ENCODE measurements at places on chromosomes 6 and 20.

- no peak for DNase-seq
Measured at GRCh38 chr6:112946051-112946450, 598.9 kb downstream of the RFPL4B start.

GRCh38 chr20:52484438-52484837 lies 292.9 kb upstream of the ZFP64 start:
- DNase-seq, result no peak

DNA sequence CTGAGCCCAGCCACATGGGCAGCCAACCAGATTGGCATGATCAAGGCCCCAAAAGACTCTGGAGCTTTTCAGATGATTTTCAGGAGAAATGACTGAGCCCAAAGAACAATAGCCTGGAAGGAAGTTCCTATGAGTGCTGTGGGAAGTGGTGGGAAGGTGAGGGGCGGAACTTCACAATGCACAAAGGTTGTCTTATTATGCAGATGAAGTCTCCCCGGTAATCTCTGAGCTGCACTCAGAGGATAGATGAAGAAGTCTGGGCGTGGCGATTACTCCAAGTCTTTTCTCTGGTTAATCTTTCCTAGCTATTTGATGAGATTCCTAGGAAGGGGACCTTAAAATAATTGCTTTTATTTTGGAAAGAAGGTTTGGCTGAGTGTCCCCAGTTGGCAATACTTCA lies 36.9 kb downstream of the LBP start:
- DNase-seq, result no peak

DNA sequence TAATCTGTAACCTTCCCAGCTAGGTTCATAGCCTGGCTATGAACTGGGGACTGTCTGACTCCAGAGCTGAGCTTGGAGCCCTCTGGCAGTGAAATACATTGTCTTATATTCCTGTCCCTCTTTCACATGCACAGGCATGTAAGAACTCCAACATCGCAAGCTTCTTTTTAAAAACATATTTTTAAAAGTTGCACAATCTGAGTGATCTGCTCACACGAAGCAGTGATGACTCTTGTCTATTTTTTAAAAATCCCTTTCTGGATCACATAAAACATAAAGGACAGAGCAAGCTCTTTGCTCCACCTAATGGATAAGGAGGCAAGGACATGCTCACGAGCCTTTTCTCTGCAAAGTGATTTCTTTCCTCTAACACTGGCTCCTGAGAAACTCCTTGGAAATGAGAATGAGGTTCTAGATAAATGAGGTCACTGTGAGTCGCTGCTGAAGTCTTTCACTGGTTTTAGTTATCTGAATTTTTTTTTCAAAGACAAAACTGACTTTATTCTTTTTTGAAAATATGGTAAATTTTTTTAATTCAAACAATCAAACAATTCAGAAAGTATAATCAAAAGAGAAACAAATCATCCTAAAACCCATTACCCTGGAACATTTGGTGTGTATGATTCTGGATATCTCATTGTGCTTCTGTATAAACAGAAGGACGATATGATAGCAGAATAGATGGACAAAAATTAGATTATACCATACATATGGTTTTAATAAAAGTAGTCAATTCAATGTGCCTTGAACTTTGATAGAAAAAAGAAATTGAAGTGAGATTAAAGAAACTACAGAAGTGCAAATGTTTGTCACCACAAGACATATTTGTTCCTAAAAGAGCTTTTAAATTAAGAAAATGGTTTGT lies 30.8 kb downstream of the IL20RA start:
- DNase-seq, result no peak

- DNase-seq, result no peak
Measured at GRCh38 chr6:76992553-76992952, 470.7 kb downstream of the HTR1B start.

- DNase-seq, result no peak
Measured at GRCh38 chr6:56652994-56653393, 10.3 kb upstream of the DST start.

GRCh38 chr6:142761756-142762155 lies 183.2 kb downstream of the HIVEP2 start:
- no peak for DNase-seq

GRCh38 chr6:149265945-149266344 lies 51.6 kb upstream of the TAB2 start:
- DNase-seq, result no peak

DNA sequence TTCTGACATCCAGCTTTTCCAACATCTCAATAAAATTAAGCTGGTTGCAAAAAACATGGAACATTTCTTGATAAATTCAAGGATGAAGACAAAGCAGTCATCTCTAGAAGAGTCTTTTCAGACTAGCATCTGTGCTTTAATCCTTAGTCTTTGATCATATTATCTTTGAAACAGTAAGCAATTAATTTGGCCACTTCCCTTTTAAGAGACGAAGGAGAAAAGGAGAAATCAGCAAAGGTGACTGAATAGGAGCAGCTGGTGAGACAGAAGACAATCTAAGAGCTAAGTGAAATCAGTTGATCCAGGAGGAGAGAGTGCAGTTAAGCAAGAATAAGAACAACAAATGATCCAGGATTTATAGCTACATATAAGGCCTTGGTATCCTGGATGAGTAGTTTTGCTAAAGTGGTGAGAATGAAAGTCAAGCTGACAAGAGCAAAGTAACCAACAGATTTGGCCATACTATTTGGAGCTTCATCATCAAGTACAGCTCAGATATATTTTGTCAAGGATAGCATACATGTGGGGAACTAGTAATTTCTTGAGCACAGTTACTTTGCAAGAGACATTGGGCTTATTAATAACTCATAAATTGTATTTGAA lies 215.5 kb downstream of the ADGB start:
- no peak for DNase-seq
